ENCODE measurements at places on chromosomes 6 and 20. TPM values are rescaled to one million over a fixed set of nuclear protein-coding genes. Genes with fewer than 3 reads are reported as not detected.

DNA sequence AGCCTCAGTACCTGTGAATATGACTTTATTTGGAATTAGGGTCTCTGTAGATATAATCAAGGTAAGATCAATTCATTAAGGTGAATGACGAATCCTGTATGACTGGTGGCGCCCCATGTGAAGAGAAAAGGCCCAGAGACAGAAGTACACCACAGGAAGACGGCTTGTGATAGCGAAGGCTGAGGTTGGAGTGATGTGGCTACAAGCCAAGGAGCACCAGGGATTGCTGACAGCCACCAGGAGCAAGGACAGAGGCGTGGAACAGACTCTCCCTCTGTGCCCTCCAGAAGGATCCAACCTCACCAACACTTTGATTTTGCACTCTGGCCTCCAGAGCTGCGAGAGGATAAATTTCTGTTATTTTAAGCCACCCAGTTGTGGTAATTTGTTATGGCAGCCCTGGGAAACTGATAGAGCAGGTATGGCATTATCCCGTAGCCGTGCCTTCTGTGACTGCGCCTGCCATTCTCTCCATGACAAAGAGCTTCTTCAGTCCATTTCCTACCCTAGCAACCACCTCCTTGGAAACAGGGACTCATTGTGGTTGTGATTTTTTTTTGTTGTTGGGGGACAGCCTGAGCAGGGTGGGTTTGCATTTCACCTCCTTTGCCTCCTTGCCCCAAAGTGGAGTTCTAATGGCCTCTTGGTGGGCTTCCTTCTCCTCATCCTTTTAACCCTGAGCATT, 29.6 kb downstream of the PTK7 start:
- no peak for DNase-seq

RHAG gene
- total RNA-seq, result not detected

GSTA4 gene
- 42.0 TPM for total RNA-seq

HLA-DRA gene
- total RNA-seq, result not detected

DNA sequence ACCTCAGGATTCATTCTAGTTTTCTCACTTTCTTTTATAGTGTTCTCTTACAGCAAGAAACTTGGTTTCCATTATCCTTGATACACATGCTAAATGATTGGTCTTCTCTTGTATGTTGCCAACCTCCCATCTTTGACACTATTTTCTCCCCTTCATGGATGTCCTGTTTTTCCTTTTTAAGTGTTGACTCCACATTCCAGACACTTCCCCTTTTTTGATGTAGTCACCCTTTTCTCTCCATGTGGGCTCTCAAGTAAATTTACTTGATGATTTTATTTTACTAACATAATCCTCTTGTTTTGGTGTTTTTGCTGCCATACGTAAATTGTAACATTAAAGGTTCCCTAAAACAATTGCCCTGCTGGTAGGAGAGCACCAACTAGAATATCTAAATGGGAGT, 148.1 kb downstream of the ZFAND3 start:
- no peak for DNase-seq

DNA sequence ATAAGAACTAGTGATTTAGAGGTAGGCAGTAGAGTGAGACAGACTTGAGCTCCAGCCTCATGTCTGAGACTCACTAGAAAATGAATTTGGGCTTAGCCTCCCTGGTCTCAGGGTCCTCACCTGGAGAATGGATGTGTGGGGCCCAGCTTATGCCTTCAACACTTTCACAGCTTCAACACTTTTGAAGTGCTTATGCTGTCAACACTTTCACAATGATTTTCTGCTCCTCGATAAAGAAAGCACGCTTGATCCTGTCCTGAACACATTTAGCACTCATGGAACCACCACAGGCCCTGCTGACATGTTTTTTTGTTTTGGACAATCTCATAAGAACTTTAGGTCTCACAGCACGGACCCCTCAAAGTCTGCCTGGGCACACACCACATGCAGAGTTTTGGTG, 229.3 kb downstream of the PACRG start:
- no peak for DNase-seq

DNA sequence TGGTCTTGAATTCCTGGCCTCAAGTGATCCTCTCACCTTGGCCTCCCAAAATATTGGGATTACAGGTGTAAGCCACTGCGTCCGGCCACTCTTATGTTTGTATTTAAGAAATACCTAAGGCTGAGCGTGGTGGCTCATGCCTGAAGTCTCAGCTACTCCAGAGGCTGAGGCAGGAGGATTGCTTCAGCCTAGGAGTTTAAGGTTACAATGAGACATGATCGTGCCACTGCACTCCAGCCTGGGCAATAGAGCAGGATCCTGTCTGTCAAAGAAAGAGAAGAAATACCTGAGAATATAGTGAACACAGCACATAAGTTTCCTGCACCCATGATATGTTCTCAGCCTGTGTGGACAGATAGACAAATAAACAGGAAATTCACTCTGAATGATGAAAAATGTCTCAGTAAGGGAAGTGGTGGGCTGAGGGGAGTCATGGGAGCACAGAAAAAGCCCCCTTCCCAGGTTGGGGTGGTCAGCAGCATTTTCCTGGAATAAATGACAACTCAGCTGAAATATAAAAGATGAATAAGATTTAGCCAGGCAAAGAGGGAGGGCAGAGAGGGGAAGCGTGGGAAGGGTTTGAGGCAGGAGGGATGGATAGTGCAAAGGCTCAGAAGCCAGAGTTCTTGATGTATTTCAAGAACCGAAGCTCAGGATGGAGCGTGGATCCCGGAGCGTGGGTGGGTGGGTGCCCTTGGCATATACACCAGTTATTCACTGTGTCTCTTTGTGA, 13.8 kb upstream of the MMP9 start:
- no peak for DNase-seq

DEFB113 gene
- not detected for total RNA-seq

GRCh38 chr20:47789081-47789763, 3.9 kb upstream of the SULF2 start:
- no peak for DNase-seq

ERVFRD-1 gene
- not detected for total RNA-seq

LY86 gene
- not detected for total RNA-seq

DNA sequence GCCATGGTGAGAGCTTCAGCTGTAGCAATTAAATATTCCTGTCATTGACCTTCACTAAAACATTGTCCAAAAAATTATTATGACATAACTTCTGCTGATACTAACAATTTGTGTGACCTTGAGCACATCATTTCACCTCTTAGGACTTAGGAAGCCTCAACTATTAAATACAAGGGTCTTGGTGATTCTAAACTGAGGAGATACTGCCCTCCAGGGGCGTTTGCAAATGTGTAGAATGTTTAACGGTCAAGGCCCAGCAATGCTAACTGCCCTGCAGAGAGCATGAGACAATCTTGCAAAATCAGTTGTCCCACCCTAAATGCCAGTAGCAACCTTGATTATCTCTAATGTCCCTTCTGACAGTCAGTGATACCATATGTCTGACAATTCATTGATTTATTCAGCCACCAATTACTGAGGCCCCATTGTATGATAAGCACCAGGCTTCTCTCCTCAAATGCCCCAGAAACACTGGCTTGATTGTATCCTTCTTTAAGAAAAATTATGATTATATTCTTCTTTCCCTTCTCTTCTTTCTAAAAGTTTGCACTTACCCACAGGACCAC, 284.1 kb upstream of the PLN start:
- peak; percentile 24 for DNase-seq

TSPO2 gene
- not detected for total RNA-seq

DNA sequence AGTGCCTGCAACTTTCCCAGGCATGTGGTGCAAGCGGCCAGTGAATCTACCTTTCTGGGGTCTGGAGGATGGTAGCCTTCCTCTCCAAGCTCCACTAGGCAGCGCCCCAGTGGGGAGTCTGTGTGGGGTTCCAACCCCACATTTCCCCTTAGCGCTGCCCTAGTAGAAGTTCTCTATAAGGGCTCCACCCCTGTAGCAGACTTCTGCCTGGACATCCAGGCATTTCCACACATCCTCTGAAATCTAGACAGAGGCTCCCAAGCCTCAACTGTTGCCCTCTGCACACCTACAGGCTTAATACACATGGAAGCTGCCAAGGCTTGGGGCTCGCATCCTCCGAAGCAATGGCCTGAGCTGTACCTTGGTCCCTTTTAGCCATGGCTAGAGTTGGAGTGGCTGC, 321.6 kb downstream of the TFAP2A start:
- no peak for DNase-seq

GRCh38 chr6:73719046-73719445, 23.0 kb downstream of the CD109 start:
- DNase-seq, result no peak

DNA sequence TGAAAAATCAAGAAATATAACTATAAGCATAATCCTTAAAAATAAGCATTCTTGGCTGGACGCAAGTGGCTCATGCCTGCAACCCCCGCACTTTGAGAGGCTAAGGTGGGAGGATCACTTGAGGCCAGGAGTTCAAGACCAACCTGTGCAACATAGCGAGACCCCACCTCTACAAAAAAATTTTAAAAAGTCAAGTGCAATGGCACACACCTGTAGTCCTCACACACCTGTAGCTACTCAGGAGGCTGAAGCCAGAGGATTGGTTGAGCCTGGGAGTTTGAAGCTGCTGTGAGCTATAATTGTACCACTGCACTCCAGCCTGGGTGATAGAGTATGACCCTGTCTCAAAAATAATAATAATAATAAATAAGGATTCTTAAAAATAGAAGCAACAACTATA, 109.0 kb downstream of the KHDC1L start:
- no peak for DNase-seq

EFCAB8 gene
- not detected for total RNA-seq

- DNase-seq, result peak; percentile 56
These were observed 110.7 kb upstream of the PHACTR1 start for GRCh38 chr6:12605888-12606345.

MPC1 gene
- 28.7 TPM for total RNA-seq

DNA sequence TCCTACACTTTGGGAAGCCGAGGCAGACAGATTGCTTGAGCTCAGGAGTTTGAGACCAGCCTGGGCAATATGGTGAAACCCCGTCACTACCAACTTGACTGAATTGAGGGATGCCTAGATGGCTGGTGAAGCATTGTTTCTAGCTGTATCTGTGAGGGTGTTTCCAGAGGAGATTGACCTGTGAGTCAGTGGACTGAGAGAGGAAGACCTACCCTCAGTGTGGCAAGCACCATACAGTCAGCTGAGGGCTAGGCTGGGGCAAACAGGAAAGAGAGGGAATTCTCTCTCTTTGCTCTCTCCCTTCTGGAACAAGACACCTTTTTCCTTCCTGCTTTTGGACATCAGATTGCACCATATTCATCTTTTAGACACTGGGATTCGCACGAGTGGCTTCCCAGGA, 3.7 kb upstream of the ZUP1 start:
- no peak for DNase-seq

- DNase-seq, result no peak
These were observed 24.6 kb downstream of the SPATA2 start for GRCh38 chr20:49890471-49891361.

- DNase-seq, result no peak
These were observed 8.2 kb upstream of the CD83 start for GRCh38 chr6:14109411-14109826.

DSTN gene
- 305 TPM for total RNA-seq

RAE1 gene
- total RNA-seq, result 77.4 TPM

DNA sequence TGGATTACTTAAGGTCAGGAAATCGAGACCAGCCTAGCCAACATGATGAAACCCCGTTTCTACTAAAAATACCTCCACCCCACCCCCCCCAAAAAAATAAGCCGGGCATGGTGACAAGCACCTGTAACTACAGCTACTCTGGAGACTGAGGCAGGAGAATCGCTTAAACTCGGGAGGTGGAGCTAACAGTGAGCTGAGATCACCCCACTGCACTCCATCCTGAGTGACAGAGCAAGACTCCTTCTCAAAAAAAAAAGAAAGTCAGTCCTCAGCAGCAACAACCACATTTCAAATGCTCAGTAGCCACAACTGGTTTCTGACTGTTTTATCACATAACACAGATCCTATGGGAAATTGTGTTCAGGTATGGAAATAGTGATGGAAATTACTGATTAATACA, 135.3 kb downstream of the HFE start:
- DNase-seq, result no peak

EYA4 gene
- total RNA-seq, result not detected

DNA sequence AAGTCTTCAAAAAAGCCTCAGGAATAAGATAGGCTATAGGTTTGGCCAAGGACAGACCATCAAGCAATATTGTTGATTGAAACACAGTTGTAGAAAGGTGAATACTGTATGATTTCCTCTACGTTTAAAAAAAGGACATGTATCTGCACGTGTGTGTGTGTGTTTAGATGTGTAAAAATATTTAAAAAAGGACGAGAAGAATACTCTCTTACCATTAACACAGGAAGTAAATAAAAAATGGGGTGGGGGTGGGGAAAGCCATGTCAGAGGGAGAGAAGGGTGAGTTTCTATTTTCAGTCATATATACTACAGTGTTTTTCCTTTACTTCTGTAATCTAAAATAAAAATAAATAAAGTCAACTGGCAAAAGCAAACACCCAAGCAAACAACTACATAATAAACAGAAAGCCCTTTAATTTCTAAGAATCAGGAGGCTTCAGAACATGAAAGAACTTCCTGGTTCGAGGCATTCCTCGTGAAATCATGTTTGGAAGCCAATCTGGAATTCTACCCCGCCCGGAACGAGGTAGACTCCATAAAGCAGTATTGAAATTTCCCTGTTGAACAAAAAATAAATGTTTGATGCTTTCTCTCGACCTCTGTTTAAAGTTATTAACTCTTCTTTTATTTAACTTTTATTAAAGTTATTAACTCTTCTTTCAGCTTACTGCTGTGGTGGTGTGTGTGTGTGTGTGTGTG, 158.1 kb upstream of the ZNF217 start:
- DNase-seq, result no peak

LTB gene
- 0.51 TPM for total RNA-seq

- no peak for DNase-seq
These were observed 53.9 kb downstream of the PXDC1 start for GRCh38 chr6:3697609-3698008.

DNA sequence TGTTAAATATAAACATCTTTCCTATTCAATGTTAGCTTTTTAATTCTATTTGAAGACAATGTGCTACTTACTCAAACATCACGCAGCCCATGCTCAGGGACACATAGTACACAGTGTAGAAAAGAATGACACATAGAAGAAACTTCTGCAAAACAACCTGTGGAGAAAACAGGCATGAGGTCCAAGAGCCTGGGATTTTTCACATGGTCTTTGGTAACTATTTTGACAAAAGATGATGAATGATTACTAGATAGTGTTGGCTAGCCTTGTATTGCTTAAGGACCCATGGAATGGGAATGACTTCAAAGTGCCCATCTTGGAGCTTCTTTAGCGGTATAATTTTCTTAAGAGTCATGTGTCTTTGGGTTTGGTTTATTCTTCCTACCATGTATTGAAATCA, 15.4 kb downstream of the TMEM244 start:
- DNase-seq, result no peak

GGTLC1 gene
- not detected for total RNA-seq
